ENCODE measurements at places on chromosomes 16 and 17.
A peak's percentile ranks its signal among the peaks of the same experiment; 100 is the strongest.

- no peak for DNase-seq
These were observed 44.2 kb upstream of the NDRG4 start for GRCh38 chr16:58455750-58456149.

DNA sequence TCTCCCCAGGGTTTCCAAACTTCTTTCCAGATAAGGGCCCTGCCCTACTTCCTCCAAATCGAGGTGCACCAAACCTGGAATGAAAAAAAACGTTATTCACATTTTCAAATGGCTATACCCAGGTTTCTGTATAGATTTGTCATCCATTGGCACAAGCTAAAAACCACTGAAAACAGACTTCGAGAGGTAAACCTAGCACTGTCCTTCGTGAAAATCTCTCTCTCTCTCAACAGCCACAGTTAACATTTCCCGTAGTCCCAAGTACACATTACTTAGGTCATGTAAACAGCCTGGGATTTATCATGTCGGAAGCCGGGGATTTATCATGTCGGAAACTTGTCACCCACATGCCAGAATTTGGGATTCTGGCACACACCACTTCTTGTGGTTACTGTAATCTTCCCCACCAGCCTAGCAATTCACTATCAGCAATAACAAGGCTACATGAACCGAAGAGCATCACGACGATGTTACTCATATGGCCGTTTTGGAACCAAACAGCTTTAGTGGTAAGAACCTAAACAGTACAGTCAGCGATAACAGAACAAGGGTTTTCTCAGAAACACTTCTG is 1.2 kb downstream of the DDX5 start:
- DNase-seq: no peak

DNA sequence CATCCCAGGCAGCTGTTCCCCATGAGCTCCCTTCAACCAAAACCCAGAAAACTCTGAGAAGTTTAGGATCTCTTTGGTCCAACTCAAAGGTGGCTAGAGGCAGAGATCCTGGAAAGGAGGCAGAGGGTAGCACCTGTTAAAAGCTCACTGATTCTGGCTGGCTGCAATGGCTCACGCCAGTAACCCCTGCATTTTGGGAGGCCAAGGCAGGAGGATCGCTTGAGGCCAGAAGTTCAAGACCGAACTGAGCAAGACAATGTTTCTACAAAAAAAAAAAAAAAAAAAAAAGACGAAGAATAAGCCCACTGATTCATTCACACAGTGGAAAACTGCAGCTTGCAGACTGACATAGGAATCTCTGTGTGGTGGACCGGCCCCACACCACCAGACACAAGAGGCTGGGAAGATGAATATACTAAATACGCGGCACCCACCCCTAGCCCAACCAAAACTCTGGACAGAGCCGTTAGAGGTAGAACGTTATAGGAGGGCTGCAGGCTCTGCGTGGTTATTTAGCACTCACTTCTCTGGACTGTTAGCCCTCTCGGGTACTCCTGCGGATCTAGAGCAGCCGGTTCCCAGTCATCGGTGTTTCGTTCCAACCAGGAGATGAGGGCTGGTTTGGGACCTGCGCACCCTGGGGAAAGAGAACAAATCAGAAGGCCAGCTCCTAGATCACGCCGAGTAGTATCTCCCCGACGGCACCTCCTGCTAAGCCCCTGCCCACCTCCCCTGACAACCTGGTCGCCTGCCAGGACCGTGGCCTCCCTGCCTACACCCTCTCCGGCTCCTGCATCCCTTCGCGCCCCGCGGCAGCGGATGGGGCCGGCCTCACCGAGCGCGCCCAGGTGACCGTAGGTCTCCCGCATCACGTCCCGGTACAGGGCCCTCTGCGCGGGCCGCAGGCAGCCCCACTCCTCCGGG is 925 bp downstream of the ZNF689 start:
- peak; percentile 46 for DNase-seq

DNA sequence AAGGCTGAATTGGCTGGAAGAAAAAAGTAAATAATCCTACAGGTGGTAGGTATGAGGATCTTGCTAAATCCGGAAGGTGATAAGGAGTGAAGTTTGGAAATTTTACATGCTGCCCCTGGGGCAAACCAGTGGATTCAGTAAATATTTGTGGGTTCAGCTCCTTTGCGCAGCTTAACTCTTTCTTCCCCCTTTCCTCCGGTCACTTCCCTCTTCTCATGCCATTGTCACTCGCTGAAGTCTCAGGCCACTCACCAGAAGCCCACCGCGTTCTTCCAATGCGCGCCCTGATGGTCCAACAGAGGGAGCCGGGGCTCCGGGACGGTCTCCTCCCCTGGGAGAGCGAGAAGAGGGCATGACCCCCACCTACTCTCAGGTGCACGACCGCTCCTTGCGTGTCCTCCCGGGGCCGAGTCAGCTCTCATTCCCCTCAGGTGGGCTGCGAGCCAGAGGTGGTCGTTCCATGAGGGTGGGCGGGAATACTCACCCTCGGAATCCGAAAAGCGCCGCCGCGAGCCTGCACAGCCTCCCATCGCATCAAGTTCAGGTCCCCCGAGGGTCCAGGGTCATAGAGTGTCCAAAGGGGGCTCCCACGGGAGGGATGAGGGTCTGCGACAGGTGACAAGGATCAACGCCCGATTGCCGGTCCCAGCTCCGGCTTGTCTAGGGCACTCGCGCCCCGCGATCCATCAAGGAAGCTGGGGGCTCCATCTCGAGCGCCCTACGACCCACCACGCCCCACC is 474 bp downstream of the CLN3 start:
- DNase-seq: peak; percentile 83

- no peak for DNase-seq
These were observed at the start of gene BICDL2 for GRCh38 chr16:3036726-3037315. BICDL2 (minus strand) TSS chr16:3036944; CDS start chr16:3035496, 1,448 bp downstream.

DNA sequence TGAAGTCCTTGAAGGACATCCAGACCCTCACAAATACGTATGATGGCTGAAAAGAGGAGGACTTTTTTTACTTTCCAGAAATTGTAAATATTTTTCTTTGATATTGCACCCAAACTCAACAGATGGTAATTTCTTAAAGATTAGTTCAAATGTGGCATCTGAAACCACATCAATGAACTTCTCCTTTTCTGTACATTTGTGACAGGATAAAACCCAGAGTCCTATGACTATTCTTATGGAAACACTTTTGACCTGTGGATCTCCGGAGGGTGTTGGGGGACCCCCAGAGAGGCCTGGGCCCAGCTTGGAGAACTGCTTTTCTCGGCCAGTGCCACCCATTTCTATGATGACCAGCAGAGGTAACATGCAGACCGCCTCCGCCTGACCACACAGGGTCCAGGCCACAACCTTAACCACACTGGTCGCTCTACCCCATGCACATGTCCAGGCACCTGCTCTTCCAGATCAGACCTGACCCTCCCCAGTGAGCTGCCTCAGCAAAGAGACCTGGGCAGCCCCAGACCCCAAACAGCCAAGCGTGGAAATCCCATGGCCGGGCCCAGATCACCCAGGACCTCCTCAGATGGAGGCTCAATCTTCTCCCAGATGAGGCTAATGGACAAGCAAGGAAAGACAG is 22.7 kb downstream of the RPH3AL start:
- peak; percentile 37 for DNase-seq

GRCh38 chr17:8745586-8746500 is 1.2 kb upstream of the CCDC42 start:
- DNase-seq: peak; percentile 94

Measured in kidney (tissue), 22 donors.